Umbilical cord (tissue), 2 donors: ENCODE measurements at places on chromosomes 5 and 9.

DNA sequence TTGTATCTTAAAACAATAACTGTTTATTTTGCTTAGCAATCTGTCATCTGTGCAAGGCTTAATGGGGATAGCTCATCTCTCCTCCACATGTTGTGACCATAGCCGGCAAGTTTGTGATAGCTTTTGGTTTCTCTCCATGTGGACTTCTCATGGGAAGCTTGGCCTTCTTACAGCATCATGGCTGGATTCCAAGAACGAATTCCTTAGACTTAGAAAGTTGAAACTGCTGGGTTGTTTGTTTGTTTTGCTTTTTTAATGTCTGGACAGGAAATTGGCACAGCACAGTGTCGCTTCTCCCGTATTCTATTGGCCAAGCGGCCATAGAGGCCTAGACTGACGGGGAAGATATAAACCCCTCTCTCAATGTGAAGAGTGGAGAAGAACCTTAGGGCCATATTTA, 61.0 kb upstream of the PRDM9 start:
- no peak for DNase-seq

GRCh38 chr9:121559183-121559582, 59.5 kb upstream of the GGTA1 start:
- no peak for DNase-seq

- no peak for DNase-seq
Measured at GRCh38 chr5:38940230-38940858, 94.5 kb downstream of the OSMR start.

DNA sequence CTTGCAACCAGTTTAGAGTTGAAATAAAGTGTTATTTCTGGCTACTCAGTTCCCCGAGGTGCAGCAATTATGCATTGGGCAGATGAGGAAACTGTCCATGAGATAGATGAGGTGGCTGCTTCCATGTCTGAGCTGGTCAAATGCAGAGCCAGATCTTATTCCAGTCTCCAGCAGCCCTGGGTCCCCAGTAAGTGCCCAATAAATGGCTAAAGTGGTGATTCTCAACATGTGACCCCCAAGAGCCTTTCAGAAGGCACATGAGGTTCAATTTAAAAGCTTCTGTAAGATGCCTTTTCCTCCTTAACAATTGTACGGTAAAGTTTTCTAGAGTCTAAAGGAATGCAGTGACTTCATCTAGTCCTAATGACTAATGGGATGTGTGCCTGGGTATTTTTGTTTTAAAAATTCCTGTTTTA, 17.5 kb downstream of the ATOX1 start:
- DNase-seq = no peak

- DNase-seq = no peak
Measured at GRCh38 chr9:23379842-23380241, 446.2 kb downstream of the ELAVL2 start.

DNA sequence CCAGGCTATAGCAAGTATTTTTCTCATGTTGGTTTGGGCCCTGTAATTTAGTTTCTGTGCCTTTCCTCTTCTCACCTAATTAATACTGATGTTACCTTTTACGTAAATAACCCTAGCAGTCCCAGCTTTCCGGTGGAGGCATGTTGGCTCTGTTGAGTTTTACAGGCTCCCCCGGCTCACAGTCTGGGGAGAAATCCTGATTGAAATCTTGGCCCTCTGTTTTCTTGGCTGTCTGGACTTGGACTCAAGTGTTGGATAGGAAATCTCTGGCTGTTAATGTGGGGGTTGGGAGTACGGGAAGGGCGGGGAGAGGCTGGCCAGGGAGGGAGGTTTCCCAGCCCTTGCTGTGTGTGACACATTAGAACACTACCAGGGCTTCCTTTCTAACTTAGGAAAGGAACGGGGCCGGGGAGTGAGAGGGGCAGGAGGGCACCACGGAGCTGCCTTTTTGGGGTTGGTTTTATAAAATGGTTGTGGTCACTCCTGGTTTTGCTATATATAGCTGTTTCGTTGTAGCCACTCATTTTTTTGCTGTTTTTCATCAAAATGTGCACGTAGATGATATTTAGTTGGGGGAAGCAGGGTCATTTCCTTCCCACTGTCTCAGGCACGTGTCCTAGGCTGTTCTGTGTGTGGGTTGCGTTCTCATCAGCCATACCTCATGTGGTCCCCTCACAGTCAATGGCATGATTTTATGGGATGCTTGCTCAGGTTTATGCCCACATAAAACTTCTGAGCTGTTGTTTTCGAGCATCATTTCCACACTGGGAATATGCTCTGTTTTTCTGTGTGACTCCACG, 11.0 kb downstream of the TRIO start:
- DNase-seq = peak; percentile 89

GRCh38 chr5:86986837-86987236, 280.8 kb upstream of the RASA1 start:
- no peak for DNase-seq

- no peak for DNase-seq
Measured at GRCh38 chr5:98794414-98795080, 21.1 kb downstream of the RGMB start.

DNA sequence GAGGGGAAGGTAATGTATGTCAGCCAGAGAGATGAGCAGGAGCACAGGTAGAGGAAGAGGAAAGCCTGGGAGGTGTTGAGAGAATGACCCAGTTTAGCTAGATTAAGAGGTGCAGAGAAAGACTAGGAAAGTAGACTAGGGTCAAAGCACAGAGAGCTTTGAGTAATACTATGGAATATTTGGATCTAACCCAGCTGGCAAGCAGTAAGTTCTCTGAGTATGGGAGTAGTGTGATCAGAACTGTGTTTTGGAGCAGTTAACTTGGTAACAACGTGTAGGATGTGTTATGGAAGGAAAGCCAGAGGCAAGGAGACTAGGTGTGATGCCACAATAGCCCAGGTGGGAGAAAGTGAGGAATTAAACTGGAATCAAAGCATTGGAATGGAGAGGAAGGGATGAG, 84.9 kb upstream of the PTGER4 start:
- peak; percentile 12 for DNase-seq

DNA sequence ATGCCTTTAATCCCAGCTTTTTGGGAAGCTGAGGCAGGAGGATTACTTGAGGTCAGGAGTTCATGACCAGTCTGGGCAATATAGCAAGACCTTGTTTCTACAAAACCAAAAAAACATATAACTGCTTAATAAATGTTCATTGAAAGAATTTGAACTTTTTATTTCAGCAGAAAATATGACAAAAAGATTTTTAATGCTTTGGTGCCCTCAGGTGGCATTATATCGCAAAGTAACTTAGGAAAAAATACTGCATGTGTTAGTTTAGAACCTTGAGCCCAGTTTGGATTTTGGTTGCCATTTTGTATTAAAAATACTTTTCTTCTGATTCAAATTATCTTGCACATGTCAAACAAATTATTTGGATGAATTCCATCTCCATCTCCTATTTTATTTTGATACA, 103.2 kb downstream of the GPBP1 start:
- peak; percentile 27 for DNase-seq

GRCh38 chr9:72149231-72149975, at the start of gene GDA:
GDA (plus strand) TSS chr9:72149440; CDS start chr9:72149560, 120 bp downstream.
- no peak for DNase-seq

GRCh38 chr9:136198605-136199083, 6.3 kb downstream of the LHX3 start:
- DNase-seq = no peak

DNA sequence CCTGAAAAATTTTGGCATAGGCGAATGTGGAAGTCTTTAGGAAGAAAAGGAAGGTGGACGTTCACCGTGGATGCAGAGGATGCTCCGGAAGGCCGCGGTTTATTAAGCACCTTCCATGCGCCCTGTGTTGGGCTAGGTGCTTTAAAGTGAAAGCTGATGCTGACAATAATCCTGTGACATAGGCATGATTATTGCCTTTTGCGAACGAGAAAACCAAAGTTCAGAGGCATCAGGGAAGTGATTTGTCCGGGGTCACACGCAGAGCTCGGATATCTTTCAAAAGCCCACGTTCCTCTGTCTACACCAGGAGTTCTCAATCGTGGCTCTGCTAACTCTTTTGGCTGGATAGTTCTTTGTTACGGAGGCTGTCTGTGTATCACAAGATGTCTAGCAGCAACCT, 12.0 kb upstream of the GABRP start:
- DNase-seq = no peak

GRCh38 chr9:93267681-93268505, 84.0 kb downstream of the WNK2 start:
- no peak for DNase-seq

GRCh38 chr5:76046741-76047140, 36.4 kb upstream of the SV2C start:
- DNase-seq = no peak

DNA sequence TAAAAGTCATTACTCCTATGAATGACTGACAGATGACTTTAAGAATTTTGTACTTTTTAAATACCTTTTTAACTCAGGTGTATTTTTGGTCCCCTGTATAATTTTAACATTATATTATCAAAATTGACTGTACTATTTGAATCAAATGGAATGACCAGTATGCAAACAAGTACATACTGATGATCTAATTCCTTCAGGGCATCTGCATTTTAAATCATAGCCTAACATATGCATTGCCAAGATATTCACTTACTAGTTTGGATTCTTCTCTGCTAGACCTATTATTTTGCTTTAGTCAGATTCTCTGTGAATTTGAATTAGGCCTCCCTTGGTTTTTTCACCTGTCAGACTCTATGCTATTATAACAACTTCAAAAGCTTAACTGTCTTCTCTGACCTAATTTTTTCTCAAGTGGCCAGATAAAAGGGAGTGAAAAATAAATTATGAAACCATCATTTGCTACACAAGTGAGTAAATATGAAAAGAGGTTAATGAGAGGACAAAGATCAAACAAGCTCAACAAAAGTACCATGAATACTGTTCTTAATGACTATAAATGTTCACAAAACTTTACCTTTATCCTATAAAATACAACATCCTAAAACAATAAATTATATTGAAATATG, 1505.2 kb upstream of the CDH9 start:
- no peak for DNase-seq

GRCh38 chr9:105114964-105115728, 129.3 kb upstream of the SLC44A1 start:
- DNase-seq = peak; percentile 91

GRCh38 chr5:91206734-91207133, 176.4 kb downstream of the ARRDC3 start:
- no peak for DNase-seq

- no peak for DNase-seq
Measured at GRCh38 chr5:91367344-91367743, 15.8 kb downstream of the ARRDC3 start.

DNA sequence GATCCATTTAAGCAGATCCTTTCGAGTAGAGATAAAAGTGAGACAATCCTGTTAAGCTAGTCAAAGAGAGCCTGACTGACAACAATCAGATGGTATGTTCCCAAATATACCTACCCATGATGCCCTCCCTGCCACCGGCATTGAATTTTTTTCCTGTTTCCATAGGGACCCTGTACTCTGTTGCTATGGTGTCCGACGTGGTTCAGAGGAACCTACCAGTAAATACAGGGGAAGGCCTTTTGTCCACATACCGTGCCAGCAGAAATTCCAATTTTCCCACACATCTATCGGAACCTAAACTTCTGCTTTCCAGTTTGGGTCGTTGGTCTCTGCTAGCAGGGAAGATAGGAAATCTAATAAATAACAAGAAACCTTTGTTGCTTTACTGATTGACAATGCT, 64.7 kb downstream of the MEGF10 start:
- DNase-seq = no peak

- DNase-seq = no peak
Measured at GRCh38 chr5:139903450-139903794, 107.8 kb downstream of the PSD2 start.

DNA sequence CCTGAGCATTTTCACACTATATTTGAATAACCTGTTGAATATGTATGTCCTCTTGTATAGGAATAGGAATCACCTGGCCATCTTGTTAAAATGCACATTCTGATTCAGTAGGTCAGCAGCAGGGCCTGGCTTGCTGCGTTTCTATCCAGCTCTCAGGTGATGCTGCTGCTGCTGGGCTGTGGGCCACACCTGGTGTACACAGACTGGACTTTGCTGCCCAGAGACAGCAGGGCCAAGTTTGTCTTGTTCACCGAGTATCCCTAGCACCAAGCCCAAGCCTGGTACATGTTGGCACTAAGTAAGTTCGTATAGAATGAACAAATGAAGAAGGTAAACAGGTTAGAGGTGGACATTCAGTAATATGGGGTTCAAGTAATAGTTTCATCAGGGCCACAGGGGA, 151.3 kb downstream of the SPOCK1 start:
- no peak for DNase-seq

DNA sequence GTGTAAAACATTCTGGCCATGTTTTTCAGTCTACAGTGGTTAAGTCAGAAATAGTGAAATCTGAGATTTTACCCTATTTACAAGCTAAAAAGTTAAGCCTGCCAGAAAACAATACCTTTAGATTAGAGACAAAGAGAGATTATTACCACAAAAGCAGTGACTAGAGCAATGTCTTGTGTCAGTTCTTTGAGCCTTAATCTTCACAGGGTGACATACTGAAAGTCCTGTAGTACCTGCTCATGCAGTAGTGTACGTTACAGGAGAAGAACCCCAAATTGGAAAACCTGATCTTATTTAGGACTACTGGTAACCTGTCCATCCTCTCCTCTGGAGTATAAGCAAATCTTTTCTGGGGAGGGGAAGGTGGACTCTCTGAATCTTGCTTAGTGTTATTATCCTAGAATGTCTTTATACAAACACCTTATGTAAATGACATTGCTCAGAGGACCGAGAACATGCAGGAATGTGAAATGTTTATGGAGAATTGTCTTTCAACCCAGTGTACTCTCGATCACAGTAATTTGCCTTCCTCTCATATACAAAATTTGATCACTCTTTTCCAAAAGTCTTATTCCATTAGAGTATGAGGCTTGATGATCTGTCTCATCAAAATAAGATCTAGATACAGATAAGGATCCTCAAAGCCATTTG, 55.7 kb downstream of the ERBIN start:
- DNase-seq = no peak

GRCh38 chr9:125706651-125707471, at the start of gene MAPKAP1:
MAPKAP1 (minus strand) TSS chr9:125707208; CDS start chr9:125672574, 34,634 bp downstream.
- peak; percentile 98 for DNase-seq

DNA sequence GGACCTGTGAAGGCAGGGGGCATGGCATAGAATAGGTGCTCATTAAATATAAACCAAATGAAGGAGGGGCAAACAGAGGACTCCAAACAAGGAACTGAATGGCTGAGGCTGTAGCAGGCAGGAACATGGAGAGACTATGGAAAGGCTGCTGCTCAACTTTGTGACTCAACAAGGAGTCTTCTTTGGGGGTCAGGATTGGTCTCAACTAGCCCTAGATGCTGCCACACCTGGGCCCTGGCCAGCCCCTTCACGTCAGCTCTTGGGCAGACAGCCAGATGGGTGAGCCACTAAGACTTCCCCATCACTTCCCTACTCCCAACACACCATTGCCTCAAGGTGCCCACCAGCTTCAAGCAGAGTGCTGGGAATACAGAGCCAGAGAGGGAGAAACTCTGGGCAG, 11.0 kb downstream of the RPP25L start:
- no peak for DNase-seq
